ENCODE measurements at places on chromosomes 16 and 17. TPM values are rescaled to one million over a fixed set of nuclear protein-coding genes. Genes with fewer than 3 reads are reported as not detected.

DNA sequence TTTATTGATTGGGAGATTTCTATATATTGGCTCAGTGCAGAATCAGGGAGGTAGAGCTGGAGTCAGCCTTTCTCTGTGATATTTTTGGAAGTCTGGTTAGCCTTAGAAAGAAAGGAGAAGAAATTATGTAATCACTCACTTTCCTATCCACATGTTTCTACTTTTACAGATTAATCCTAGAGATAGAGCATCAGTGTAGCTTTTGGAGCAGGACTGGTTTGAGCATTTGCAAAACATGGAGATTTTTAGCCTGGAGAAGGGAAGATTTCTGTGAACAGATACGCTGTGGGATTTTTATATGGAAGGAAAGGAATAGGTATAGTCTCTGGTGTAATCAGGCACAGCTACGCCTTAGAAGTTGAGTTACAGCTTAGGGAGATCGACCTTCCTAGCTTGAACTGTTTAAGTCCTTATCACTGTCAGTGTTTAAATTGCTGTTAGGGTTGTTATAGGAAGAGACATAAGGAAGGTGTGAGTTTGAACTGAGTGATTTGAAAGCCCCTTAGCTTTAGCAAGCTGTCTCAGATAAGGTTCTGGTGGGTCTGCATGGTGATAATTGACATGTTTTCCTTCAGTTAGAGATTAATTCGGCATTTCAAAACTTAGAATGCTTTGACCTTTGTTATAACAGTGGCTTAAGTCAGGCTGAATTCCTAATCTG lies 20.5 kb downstream of the METTL9 start:
- no peak for DNase-seq

DNA sequence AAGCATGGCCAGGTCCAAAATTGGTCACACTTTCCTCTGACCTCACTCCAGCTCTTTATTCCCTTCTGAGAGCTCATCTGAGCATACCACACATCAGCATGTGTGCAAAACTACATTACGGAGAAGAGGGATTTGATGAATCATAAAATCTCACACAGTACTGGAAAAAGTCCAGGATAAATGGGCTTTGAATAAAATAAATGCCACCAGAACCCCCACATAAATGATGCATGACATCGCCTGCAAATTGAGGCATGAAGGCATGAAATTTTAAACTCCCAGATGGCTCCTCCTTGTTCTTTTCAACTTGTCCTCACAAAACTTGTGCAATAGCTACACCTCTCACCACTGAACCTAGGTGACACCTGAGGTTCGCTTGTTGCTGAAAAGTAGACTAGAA lies 439.5 kb downstream of the CA10 start:
- DNase-seq: no peak

GRCh38 chr16:82311528-82311927 lies 141.5 kb upstream of the MPHOSPH6 start:
- DNase-seq: no peak

DNA sequence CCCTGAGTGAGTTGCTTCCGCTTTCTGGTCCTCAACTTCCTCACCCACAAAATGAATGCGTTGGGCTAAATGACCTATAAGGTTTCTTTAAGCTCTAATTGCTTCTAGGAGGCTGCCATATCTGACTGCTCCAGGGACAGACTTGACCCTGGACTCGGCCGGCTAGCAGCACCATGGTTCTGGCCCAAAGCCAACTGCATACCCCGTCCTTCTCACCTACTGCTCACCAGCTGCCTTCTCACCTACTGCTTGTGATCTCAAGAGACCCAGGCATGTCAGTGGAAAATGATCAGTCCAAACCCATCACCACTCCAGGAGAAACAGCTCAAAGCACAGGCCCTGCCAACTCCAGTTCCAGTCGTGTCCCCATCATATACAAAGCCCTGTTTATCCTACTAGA lies 124.3 kb upstream of the IRX5 start:
- no peak for DNase-seq

The HSD17B1 gene
- 2.5 TPM for polyA plus RNA-seq

Measured in right cardiac atrium (tissue), 5 donors.